ENCODE measurements at places on chromosomes 4 and X.

DNA sequence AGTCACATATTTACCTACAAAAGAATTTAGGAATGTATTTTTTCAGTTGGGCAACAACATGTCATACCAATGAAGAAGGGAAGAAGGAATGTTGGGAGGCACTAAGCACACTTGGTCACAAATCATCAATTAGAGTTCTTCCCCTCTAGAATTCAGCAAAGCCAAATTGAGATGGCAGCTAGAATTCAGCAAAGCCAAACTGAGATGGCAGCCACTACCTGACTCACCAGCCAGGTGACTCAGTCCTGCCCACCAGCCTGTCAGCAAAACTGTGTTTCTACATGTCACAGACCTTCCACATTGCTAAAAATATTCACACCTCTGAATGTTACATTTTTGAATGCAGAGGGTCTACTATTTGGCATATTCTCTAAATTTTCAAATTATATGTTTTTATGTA, 63.2 kb upstream of the NOCT start:
- no peak for DNase-seq

GRCh38 chrX:15860921-15861320, 6.3 kb upstream of the AP1S2 start:
- no peak for DNase-seq

DNA sequence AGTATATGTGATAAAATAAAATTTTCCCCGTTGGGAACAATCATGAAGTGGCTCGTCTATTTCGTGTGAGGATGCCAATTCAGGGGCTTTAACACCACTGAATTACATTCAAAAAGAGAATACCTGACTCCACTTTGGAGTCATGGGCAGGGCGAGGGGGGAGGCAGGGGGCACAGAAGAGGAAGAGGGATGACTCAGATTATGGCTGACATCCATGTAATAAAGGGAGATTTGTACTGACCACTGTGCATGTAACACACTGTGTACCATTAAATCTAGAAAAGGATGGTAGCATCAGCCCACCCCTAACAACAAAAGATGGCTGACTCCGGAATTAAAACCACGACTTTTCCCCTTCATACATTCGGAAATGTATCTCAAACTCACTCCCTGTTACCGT, 1.3 kb downstream of the SLC9A7 start:
- DNase-seq: no peak

DNA sequence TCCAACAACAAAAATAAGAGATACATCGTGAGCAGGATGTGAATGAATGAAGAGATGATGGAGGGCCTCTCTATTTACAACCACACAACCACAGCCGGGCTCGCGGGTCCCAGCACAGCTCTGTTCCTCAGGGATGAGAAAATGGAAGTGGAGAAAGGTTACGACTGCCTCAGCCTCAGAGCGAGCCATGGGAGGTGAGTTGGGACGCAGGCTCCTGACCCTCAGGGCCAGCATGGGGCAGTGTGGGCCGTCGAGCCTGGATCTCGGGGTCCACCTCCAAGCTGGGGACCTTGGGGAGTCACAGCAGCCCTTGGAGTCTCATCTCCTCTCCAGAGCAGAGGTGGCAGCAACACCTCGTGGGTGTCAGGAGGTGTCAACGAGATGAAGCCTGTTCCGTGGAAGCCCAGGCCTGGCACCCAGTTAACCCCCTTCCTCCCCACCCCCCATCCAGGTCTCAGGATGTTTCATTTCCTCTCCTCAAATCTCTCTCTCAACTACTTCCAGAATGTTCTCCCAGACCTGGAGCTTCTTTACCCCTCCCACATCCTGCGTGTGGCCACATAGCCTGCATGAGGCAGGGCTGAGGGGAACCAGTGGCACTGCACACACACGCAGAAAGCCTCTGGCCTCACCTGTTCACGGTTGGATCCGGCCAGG, 25.9 kb downstream of the C4orf50 start:
- DNase-seq: no peak

- no peak for DNase-seq
Measured at GRCh38 chr4:54227256-54228055, 1.6 kb upstream of the PDGFRA start.

DNA sequence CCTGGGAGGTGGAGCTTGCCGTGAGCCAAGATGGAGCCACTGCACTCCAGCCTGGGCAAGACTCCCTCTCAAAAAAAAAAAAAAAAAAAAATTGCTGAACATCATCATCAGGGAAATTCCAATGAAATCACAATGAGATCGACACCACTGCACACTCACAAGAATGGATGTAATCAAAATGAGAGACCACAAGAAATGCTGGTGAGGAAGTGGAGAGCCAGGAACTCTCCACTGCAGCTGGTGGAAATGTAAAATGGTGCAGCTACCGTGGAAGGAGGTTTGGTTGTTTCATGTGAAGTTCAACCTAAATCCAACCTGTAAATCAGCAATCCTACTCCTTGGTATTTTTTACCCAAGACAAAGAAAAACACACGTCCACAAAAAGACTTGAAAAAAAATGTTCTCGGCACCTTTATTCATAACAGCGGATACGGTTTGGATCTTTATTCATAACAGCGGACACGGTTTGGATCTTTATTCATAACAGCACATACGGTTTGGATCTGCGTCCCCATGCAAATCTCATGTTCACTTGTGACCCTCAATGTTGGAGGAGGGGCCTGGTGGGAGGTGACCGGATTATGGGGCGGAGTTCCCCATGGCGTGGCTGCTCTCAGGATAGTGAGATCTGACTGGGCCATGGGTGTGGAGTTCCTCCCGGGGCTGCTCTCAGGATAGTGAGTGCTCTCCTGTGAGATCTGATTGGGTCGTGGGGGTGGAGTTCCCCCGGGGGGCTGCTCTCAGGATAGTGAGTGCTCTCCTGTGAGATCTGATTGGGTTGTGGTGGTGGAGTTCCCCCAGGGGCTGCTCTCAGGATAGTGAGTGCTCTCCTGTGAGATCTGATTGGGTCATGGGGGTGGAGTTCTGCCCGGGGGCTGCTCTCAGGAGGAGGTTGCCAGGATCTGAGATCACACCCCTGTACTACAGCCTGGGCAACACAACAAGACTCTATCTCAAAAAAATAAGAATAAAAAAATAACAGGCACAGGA, 7.7 kb downstream of the GAK start:
- DNase-seq: peak; percentile 27

DNA sequence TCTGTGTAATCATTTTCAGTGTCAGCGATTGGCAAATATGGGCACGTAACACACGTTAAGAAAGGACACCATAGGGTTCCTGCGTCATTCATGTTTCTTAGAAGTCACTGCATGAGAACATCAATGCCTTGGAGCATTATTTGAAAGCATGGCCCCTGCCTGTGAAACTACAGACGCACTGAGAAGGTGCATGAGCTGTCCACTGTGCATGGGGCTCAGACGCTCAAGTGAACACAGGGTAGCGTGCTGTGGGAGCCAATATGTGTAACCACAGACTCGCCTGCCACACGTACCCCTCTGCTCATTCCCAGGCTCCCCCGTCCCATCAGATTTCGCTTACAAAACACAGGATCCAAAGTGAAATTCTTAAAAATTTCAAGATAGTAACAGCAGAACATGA, 6.5 kb downstream of the PPP2R2C start:
- no peak for DNase-seq

GRCh38 chr4:118858779-118859178, 22.9 kb upstream of the SEC24D start:
- DNase-seq: no peak

DNA sequence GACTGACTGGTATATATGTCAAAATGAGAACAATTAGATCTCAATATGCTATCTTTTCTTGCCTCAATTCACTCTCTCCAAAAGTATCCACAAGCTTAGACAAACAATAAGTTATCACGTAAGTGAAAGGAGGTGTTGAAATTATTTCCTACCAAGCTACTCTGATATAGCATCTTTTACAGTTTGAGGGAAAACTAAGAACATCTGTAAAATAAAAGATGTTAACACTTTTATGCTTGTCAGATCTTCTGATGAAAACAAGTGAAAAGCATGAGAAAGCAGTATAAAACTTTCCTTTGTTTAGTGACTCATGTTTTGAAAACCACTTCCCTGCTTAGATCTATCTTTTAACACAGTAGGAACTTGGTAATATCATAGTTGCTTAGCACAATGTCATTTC, 8.4 kb upstream of the MAB21L2 start:
- DNase-seq: no peak

GRCh38 chr4:105989485-105990242, 94.4 kb downstream of the NPNT start:
- DNase-seq: no peak

- no peak for DNase-seq
Measured at GRCh38 chrX:68049466-68049865, 383.8 kb downstream of the OPHN1 start.

DNA sequence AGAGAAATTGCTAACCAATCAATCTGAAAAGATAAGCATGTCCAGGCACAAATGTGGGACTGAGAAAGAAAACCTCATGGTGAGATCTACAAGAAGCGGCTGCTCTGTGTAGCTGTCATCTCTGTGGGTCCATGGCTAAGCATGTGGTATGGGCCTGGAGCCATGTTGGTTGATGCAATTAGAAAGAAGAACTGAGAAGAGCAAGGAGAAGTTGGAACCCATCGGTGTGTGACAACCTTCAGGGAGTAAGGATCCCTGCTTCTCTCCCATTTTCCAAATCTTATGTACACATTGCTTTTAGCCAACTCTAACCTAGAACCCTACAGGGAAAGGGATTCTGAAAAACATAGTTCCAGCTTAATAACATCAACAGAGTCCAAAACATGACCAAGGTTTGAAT, 890.2 kb downstream of the FSTL5 start:
- DNase-seq: no peak

GRCh38 chrX:135264206-135264605, 12.3 kb downstream of the ETDA start:
- DNase-seq: no peak

GRCh38 chrX:114924423-114924822, 93.0 kb downstream of the IL13RA2 start:
- DNase-seq: no peak

DNA sequence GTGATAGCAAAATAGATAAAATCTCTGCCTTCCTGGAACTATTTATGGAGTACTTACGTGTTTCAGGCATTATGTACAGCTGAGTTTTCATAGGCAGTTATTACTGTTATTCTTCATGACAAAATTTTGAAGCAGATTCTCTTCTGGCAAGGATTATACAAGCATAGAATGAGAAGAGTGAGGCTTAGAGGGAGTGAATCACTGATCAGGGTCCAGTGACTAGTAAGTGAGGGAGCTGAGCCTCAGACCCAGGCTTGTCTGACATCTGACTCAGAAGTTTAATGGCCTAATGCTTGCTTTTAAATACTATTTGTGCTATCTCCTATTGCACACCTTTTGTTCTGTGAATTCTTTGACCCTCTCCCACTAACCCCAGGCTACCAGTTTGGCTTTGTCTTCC, 110.6 kb downstream of the DTHD1 start:
- DNase-seq: no peak

- DNase-seq: no peak
Measured at GRCh38 chr4:87005690-87006425, 71.0 kb downstream of the AFF1 start.
